Chondrocyte (in vitro differentiated cells): ENCODE measurements at places on chromosomes 2 and 18.

- no peaks in the 10 kb centered on the region for H3K4me1 ChIP-seq
- H3K36me3 ChIP-seq = peaks cover 1% of the 10 kb centered on the region
Measured at GRCh38 chr2:18860179-18860578, 270.8 kb upstream of the NT5C1B start.

GRCh38 chr2:133286326-133286922 lies 281.8 kb downstream of the NCKAP5 start:
- H3K4me1 ChIP-seq = peaks cover 36% of the 10 kb centered on the region
- no peaks in the 10 kb centered on the region for H3K27me3 ChIP-seq
- no peaks in the 10 kb centered on the region for H3K36me3 ChIP-seq
- H3K4me3 ChIP-seq = no peak overlapping the region

DNA sequence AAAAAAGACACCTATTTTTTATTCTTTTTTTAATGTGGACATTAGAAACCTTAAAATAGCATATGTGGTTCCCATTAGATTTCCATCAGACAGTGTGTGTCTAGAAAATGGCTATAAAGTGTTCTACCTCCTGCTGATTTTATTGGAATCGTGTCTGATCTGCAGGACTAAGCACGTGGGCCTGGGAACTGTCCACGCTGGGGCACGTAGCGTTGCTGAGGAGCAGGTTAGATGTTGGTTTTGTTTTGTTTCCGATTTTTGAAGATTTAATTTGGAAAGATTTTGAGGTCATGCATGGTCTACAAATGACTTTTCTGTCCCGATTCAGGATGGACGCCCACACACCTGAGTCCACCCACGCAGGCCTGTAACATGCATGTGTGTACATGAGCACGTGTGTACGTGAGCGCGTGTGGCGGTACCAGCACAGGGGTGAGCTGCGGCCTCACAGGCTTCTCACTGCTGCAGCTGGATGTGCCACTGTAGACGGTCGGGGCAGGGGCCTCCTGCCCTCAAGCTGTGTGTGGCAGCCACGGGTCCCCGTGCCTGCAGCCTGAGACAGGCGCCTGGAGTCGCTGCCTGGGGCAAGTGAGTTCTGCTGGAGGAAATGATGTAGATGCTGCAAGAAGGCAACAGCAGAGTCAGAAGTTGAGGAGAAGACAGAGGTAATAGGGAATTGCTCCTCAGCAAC lies 99.7 kb upstream of the CTDP1 start:
- DNase-seq = peak; percentile 89
- H3K4me3 ChIP-seq = no peak overlapping the region
- H3K4me1 ChIP-seq = peaks cover 32% of the 10 kb centered on the region
- no peaks in the 10 kb centered on the region for H3K27me3 ChIP-seq

DNA sequence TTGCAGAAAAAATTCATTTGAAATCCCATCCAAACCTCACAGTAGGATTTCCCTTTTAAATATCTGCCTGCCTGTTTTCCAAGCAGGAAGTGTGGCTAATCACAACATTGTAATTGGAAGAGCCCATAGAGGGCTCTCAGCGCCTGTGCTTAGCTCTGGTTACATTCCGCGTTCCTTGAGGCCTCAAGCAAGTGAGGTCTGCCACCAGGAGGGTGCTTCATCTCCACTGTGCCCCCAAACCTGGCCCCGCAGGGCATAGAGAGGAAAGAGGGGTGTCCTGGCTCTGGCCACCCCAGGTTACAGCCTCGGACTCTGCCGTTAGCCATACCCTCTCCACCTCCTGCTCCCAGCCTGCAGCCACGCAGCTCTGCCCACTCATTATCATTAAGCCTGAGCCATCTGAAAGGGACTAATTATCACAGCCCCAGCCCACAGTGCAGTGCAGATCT lies 214.8 kb downstream of the SP3 start:
- no peaks in the 10 kb centered on the region for H3K36me3 ChIP-seq
- peaks cover 10% of the 10 kb centered on the region for H3K4me1 ChIP-seq
- H3K27me3 ChIP-seq = no peaks in the 10 kb centered on the region
- H3K4me3 ChIP-seq = no peak overlapping the region

- peaks cover 4% of the 10 kb centered on the region for H3K27me3 ChIP-seq
- peaks cover 31% of the 10 kb centered on the region for H3K4me1 ChIP-seq
- no peak for DNase-seq
Measured at GRCh38 chr2:177930916-177931315, 141.7 kb downstream of the PDE11A start.
